ENCODE measurements at places on chromosomes 7 and 10.

- DNase-seq = no peak
- H3K4me3 ChIP-seq = no peak overlapping the region
- H3K36me3 ChIP-seq = no peaks in the 10 kb centered on the region
Observed at GRCh38 chr10:49194212-49194920, 6.2 kb upstream of the TMEM273 start.

- peak overlapping the region; percentile 69 for H3K27ac ChIP-seq
- DNase-seq = peak; percentile 99
- H3K36me3 ChIP-seq = peaks cover 12% of the 10 kb centered on the region
- no peaks in the 10 kb centered on the region for H3K27me3 ChIP-seq
- H3K4me1 ChIP-seq = peaks cover 53% of the 10 kb centered on the region
- H3K4me3 ChIP-seq = peak overlapping the region; percentile 60
Observed at GRCh38 chr10:69337296-69338132, 59.2 kb downstream of the HK1 start.

DNA sequence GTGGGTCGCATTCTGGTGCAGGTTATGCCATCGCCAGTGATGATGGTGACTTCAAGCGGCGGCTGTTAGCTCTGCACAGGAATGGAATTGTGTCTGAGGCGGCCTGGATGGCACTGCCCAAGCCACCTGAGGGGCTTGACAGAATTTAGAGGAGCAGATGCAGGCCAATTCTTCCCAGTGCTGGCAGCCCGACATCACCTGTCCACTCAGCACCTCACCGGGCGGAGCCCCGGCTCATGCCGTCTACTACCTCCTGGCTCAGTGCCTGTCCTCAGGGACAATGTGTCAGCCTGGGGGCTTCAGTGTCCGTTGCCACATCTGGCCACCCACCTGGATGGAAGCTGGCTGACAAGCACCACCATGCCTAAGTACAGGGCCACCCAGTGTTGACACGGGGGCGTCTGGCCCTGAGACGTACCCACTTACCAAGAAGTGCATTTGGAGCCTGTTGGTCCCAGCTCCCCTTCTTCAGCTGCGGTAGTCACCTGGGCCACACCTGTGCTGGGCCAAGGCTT, 420.5 kb upstream of the MKI67 start:
- no peak for DNase-seq
- no peaks in the 10 kb centered on the region for H3K36me3 ChIP-seq
- no peak overlapping the region for H3K27ac ChIP-seq

- H3K4me1 ChIP-seq = no peaks in the 10 kb centered on the region
- DNase-seq = no peak
- peaks cover 14% of the 10 kb centered on the region for H3K27me3 ChIP-seq
- no peaks in the 10 kb centered on the region for H3K36me3 ChIP-seq
- no peak overlapping the region for H3K4me3 ChIP-seq
- no peak overlapping the region for H3K27ac ChIP-seq
Observed at GRCh38 chr10:119640384-119640783, 10.8 kb upstream of the BAG3 start.

DNA sequence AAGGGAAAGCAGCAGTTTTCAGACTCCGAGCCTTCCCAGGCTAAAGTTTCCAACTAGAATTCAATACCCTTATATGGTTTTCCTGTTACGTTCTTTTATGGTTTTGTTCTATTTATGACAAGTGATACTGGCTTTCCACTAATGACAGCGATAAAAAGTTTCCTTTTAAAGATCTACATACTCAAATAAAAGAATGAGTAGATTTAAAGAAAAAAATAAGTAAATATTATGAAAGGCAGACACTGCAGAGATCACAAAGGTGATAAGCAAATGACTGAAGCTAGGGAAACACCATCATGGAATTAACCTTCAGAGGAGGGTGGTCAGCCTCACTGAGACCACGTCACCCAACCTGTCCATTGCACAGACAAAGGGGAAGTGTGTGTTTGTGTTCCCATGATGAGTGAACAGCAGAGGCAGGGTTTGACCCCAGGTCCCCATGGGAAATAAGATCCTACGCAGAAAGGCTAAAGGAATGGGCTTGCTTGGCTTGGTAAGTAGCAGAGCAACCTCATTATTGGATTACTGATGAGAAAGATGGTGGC, 4.0 kb downstream of the VSIR start:
- H3K36me3 ChIP-seq = no peaks in the 10 kb centered on the region
- no peak overlapping the region for H3K27ac ChIP-seq
- no peak for DNase-seq

- H3K36me3 ChIP-seq = no peaks in the 10 kb centered on the region
Observed at GRCh38 chr10:69726850-69727249, 74.9 kb upstream of the COL13A1 start.

DNA sequence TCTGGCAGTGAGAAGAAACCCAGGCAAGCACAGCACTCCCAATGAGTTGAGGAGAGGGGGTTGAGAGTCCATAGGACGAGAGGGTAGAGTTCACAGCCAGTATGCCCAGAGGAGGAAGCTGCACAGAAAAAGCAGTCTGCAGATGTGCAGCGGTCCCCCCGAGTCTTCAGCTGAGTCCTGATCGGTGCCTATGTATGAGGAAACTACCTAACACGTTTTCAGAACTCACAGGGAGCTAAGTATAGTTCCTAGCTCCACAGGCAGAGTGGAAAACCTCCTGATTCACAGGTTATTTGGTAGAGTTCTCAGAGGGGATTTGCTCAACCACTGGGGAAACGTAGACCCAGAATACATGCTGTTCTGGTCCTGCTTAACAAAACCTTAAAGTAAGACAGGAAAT, 271.3 kb upstream of the CNTNAP2 start:
- H3K4me1 ChIP-seq = no peaks in the 10 kb centered on the region
- H3K27me3 ChIP-seq = no peaks in the 10 kb centered on the region

DNA sequence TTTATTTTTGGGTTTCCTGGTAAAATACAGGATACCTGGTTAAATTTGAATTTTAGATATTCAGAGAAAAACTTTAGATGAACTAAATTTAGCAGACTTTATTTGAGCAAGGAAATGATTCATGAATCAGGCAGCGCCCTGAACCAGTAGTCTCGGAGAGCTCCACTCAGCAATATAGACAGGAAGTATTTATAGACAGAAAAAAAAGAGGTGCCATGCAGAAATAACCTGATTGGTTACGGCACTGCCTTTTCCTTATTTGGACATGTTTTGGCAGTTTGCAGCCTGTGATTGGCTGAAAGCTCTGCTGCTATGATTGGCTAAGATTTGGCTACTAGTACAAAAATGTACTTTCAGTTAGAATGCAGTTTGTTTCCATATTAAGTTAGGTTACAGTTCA, 198.3 kb upstream of the DKK1 start:
- no peak overlapping the region for H3K4me3 ChIP-seq
- H3K4me1 ChIP-seq = no peaks in the 10 kb centered on the region
- no peak overlapping the region for H3K27ac ChIP-seq
- H3K36me3 ChIP-seq = no peaks in the 10 kb centered on the region

DNA sequence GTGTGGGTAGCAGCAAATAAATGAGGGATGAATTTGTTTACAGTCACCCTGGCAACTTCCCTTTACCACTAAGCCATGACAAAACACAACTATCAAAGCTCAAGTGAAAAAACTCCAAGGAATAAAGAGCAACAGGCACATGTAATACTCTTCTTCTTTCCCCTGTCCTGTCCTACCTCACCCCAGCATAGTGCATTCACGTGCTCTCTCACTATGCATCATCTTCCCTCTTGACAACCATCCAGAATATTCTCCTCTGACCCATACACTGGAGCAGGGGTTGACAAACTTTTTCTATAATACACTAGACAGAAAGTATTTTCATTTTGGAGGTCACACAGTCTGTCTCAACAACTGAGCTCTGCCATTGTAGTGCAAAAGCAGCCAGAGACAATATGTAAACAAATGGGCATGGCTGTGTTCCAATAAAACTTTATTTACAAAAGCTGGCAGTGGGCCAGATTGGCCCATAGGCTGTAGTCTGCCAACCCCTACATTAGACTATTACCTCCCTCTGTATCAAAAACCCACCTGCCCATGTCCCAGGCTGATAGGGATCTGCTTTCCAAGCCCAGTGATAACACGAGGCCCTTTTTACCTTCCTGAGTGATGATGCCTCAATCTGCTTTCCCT, 354.5 kb downstream of the FGFR2 start:
- no peaks in the 10 kb centered on the region for H3K27me3 ChIP-seq
- no peak overlapping the region for H3K27ac ChIP-seq
- H3K4me1 ChIP-seq = no peaks in the 10 kb centered on the region
- no peak overlapping the region for H3K4me3 ChIP-seq
- peak; percentile 18 for DNase-seq

- no peak overlapping the region for H3K4me3 ChIP-seq
- H3K27me3 ChIP-seq = no peaks in the 10 kb centered on the region
- DNase-seq = no peak
- H3K4me1 ChIP-seq = no peaks in the 10 kb centered on the region
Observed at GRCh38 chr10:132365102-132365501, 31.9 kb upstream of the PWWP2B start.

DNA sequence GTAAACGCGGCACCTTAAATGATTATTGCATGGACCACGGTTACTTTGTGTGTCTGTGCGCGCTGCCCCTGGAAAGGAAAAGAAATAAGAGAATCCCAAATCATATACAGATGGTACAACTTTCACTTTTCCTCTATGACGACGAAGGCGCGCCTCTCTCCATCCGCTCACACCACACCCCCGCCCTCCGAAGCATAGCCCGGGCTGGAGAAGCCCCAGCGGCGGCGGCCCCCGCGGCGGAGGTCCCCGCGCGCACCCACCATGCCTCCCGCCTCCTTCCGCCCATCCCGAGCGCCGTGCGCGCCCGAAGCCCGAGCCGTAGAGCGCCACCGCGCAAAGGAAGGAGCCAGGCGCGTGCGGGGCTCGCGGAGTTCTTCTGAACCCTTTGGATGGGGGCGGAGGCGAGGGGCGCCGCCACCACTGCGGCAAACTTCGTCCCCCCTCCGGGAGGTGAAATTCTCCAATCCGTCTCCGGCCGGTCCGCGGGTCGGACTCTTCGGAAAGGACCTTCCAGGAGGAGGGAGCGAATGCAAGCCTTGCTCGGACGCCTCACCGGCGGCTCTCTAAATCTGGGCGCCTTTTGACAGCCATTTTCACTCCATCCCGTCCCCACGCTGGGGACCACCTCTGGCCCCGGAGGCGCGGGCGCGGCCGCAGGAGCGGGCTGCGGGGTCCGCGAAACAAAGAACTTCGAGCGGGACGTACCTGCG, 588 bp downstream of the GLI3 start:
- peaks cover 10% of the 10 kb centered on the region for H3K4me1 ChIP-seq
- H3K27ac ChIP-seq = no peak overlapping the region
- H3K27me3 ChIP-seq = no peaks in the 10 kb centered on the region
- peak; percentile 76 for DNase-seq

DNA sequence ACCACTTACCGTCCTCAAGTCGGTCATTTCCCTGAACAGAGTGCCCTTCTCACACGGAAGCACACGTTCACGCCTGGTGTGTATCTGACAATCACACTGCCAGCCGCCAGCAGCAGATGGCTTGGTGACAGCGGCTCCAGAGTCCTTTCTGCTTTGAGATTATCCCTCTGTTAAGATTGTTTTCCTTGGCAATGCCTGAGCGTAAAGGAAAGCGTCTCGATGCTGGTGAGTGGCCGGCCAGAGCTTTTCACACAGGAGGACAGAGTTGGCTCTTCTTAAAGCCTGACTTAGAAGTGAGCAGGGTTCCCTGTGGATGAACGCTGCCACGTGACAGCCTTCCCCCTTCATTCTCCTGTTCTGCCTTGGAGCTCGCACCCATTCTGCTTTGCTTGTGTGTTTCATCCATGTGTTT, 22.1 kb upstream of the PRKAR1B start:
- no peaks in the 10 kb centered on the region for H3K27me3 ChIP-seq
- peaks cover 8% of the 10 kb centered on the region for H3K4me1 ChIP-seq
- H3K4me3 ChIP-seq = no peak overlapping the region
- DNase-seq = no peak

DNA sequence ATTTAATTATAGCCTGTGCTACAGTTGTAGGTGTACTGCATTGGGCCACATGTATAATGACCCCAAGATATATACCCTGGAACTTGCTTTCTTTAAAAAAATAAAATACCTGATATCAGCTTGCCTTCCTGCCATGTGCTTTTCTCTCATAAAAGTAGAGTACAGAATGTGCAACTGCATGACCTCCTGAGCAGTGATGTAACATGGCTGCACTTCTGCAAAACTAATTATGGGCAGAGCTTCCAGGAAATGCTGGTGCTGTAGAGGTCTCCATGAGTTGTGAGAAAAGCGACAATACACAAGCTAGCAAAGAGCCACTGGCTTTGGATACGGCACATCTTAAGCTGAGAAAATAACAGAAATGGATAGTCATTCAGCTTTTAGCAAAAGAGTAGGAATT, 6.5 kb upstream of the ERLIN1 start:
- no peak overlapping the region for H3K4me3 ChIP-seq
- H3K4me1 ChIP-seq = no peaks in the 10 kb centered on the region
- no peak overlapping the region for H3K27ac ChIP-seq
- no peaks in the 10 kb centered on the region for H3K27me3 ChIP-seq

GRCh38 chr7:36523371-36524101, 133.9 kb downstream of the ANLN start:
- no peak overlapping the region for H3K4me3 ChIP-seq
- peaks cover 6% of the 10 kb centered on the region for H3K4me1 ChIP-seq
- H3K27ac ChIP-seq = no peak overlapping the region
- H3K36me3 ChIP-seq = no peaks in the 10 kb centered on the region
- peaks cover 35% of the 10 kb centered on the region for H3K27me3 ChIP-seq

GRCh38 chr7:129969881-129970446, 17.2 kb upstream of the UBE2H start:
- H3K4me1 ChIP-seq = peaks cover 16% of the 10 kb centered on the region
- DNase-seq = peak; percentile 65
- no peaks in the 10 kb centered on the region for H3K36me3 ChIP-seq
- H3K27me3 ChIP-seq = no peaks in the 10 kb centered on the region
- H3K4me3 ChIP-seq = no peak overlapping the region
